A172 (cell line): ENCODE measurements at places on chromosomes 2 and 18.

GRCh38 chr2:192016265-192016664 is 169.4 kb upstream of the CAVIN2 start:
- DNase-seq, result peak; percentile 16

GRCh38 chr18:37460604-37461003 is 105.0 kb downstream of the CELF4 start:
- DNase-seq, result no peak

DNA sequence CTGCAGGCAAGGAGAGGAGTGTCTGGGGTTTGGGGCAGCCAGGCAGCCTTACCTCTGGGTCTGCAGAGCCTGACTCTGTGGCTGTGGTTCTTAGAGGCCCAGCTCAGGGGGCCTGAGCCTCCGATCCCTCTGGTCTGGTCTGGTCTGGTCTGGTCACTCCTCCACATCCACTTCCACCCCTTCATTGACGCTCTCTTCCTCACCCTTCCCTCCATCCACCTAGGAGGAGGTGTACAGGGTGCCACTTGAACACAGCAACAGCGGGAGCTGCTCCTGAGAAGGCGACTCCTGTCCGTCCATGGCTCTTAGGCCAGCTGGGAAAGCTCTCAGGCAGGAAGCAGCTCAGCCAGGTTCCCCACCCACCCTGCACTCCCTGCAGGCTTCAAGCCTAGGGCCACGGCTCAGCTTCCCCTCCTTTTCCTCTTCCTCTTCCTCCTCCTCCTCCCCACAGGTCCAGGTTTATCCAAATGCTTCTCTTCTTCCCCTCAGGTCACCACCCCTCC is 16.9 kb downstream of the GPR55 start:
- DNase-seq, result no peak

DNA sequence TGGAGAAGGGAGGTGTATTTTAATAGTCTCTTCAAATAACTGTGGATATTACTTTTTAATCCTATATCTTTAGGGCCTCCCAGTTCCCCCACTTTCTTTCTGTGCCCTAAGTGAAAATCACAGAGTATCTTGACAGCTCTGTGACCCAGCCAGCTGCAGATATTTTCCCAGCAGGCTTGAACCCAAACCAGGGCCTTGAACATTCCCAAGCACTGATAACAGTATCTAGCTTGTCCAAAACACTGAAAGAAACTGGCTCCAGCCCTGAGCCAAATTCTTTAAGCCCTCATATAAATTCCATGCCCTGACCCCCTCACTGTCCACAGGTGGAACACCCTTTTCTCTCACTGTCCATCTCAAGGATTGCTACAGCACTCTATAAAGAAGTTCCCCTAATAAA is 388.1 kb upstream of the CHAC2 start:
- no peak for DNase-seq

GRCh38 chr2:85753035-85753524 is 711 bp upstream of the ATOH8 start:
- DNase-seq, result no peak

- DNase-seq, result peak; percentile 65
Observed at GRCh38 chr2:77009307-77009706, 512.9 kb downstream of the LRRTM4 start.

GRCh38 chr18:27213123-27213717 is 28.1 kb upstream of the CHST9 start:
- no peak for DNase-seq
